NCI-H1930 (cell line): ENCODE measurements at places on chromosomes 16 and 17.

DNA sequence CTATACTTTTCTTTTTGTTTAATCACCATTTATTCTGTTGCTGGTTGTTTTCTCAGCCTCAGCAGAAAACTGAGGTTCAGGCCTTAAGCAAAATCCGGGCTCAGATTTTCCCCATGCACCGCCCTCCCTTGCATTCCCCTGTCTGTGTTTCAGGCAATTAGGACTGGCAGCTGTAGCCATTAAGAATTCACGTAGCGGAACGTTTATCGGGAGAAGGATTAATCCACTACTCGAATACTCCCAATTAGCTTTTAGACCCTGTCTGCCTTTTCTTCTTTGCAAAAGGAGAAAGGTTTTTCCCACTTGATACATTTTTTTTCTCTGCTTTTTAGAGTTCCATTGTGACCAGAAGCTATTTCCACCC, 173.1 kb downstream of the RPTOR start:
- no peak for DNase-seq

GRCh38 chr17:75811174-75811573, 26.6 kb downstream of the UNK start:
- no peak for DNase-seq

DNA sequence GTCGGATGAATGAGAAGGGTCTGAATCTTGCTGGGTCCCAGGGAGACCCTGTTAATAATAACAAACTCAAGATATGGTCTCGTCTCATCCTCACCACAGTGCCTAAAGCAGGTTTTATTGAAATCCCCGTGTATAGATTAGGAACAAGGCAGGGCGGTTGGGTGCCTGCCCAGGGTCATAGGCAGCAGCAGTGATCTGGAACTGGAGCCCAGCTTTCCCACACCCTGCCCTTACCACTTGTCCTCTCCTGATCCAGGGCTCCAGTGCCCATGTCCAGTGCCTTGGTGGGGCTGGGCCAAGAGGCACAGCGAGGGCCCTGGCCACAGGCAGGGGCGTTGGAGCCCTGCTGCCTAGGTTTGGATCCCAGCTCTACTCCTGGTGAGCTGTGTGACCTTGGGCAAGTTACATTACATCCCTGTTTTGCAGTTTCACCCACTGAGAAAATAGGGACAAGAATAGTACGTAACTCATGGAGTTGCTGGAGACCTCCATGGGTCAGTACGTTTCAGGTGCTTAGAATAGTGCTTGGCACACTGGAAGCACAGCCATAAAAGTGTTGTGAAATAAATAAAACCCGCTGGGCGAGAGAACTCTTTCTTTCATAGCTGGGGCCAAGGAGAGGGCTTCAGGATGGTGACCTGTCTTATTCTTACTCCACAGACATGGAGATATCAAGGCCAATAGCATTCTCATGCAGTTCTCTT, 13.9 kb downstream of the SOCS3 start:
- no peak for DNase-seq

- DNase-seq, result no peak
Observed at GRCh38 chr16:12162151-12162985, 185.8 kb downstream of the SNX29 start.

DNA sequence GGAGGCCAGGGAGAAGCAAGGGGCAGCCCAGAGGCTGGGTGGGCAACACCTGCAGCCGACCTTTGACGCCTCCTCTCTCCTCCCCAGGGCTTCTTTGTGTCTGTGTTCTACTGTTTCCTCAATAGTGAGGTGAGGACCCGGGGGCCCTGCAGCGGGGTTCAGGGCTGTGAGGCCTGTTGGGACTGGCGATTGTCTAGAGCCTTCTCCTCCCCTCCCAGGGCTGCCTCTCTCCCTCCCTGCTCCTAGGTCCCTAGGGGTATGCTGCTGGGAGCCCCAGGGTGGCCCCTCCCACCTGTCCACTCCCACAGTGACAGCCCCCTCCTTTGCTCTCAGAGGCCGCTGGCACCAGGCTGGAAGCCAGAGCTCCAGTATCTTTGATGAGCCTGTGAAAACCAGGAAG, 10.8 kb upstream of the SPPL2C start:
- no peak for DNase-seq

DNA sequence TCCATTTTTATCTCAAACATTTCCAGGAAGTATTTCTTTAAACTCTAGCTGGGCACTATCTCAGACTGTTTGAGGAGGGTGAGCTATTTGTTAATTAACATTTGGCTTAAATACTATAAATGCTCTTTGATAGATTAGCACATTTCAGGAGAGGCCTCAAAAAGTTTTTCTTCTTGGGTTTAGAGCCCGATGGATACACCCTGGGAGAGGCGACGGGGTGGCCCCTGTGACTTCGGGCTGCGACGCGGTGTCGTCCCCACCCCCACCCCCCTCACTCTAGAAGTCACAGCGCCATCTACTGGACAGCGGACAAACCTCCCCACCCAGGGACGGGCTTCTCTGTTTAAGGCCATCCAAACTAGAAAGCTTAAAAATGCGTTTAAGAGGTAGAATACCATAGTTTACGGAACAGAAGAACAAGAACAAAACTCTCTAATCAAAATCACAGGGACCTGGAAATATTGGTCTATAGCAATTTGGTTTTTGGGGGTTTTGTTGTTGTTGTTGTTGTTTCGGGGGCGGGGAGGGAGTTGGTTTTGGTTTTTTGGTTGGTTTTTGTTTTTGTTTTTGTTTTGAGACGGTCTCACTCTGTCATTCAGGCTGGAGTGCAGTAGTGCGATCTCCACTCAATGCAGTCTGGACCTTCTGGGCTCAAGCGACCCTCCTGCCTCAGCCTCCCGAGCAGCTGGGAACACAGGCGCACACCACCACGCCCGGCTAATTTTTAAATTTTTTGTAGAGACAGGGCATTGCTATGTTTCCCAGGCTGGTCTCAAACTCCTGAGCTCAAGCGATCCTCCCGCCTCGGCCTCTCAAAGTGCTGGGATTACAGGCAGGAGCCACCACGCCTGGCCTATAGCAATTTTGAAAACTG, 254.4 kb downstream of the C16orf95 start:
- DNase-seq, result peak; percentile 57

- no peak for DNase-seq
Observed at GRCh38 chr16:82185012-82185411, 15.0 kb upstream of the MPHOSPH6 start.

- DNase-seq, result no peak
Observed at GRCh38 chr17:59141860-59142259, 13.1 kb downstream of the SKA2 start.
